GM23248 (cell line): ENCODE measurements at places on chromosomes 11 and 22. TPM values are rescaled to one million over a fixed set of nuclear protein-coding genes. Genes with fewer than 3 reads are reported as not detected.

DNA sequence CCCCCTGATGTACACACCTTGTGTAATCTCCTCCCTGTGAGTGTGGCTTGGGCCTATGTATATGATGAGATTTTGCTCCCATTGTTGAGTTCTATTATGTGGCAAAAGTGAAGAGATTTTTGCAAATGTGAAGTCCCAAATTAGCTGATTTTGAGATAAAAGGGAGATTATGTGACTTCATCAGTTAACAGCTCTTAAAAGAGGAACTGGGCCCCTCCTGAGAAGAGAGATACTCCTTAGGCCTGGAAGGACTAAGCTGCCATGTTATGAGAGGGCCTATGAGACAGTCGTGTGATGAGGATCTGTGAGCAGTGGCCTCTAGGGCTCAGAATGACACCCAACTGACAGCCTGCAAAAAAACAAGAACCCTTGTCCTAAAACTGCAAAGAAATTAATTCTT is 93.4 kb downstream of the OR5AK2 start:
- DNase-seq: no peak
- no peak overlapping the region for H3K27ac ChIP-seq
- peaks cover 9% of the 10 kb centered on the region; the same call in 1 of the 2 replicates for H3K27me3 ChIP-seq
- H3K36me3 ChIP-seq: no peaks in the 10 kb centered on the region
- H3K4me1 ChIP-seq: peaks cover 6% of the 10 kb centered on the region; the same call in 1 of the 2 replicates

The C11orf16 gene
- not detected in 2 replicates for total RNA-seq

The OVOL1 gene
- total RNA-seq: not detected in 2 replicates

DNA sequence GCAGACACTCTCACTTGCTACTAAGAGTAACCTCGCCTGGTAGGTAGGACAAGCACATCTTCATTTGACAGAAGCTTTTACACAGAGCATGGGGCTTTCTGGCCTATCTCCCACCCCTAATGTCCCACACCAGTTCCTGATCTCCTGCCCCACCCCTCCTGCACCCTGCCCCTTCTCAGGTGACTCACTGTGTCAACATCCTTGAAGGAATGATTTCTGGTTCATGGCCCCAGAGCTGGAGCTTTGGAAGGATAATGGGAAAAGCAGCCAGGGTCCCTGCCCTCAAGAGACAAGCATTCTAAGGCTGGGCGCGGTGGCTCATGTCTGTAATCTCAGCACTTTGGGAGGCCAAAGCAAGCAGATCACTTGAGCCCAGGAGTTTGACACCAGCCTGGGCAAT is 47.2 kb downstream of the LRFN4 start:
- no peak overlapping the region for H3K4me3 ChIP-seq
- no peak for DNase-seq
- H3K27me3 ChIP-seq: no peaks in the 10 kb centered on the region
- H3K36me3 ChIP-seq: no peaks in the 10 kb centered on the region

- H3K4me1 ChIP-seq: no peaks in the 10 kb centered on the region
- no peaks in the 10 kb centered on the region for H3K27me3 ChIP-seq
- H3K27ac ChIP-seq: no peak overlapping the region
- H3K36me3 ChIP-seq: no peaks in the 10 kb centered on the region
- no peak for DNase-seq
- H3K4me3 ChIP-seq: no peak overlapping the region
These were observed 35.0 kb upstream of the SLC25A1 start for GRCh38 chr22:19213442-19214077.

- H3K27me3 ChIP-seq: no peaks in the 10 kb centered on the region
- no peaks in the 10 kb centered on the region for H3K36me3 ChIP-seq
- H3K27ac ChIP-seq: no peak overlapping the region
- peaks cover 17% of the 10 kb centered on the region for H3K4me1 ChIP-seq
- H3K4me3 ChIP-seq: no peak overlapping the region
These were observed 274.7 kb downstream of the CASP12 start for GRCh38 chr11:104623518-104623917.

The MIOX gene
- total RNA-seq: not detected in 2 replicates

- H3K4me1 ChIP-seq: no peaks in the 10 kb centered on the region
- H3K36me3 ChIP-seq: no peaks in the 10 kb centered on the region
- H3K4me3 ChIP-seq: peak overlapping the region; percentile 78
- H3K27ac ChIP-seq: no peak overlapping the region
- no peaks in the 10 kb centered on the region for H3K27me3 ChIP-seq
These were observed 92.7 kb downstream of the RRM1 start for GRCh38 chr11:4187055-4187988.

The CDC42EP2 gene
- total RNA-seq: 32.1 and 32.6 TPM in 2 replicates

The CREB3L1 gene
- 29.6 and 37.7 TPM in 2 replicates for total RNA-seq

- H3K4me3 ChIP-seq: no peak overlapping the region
- no peaks in the 10 kb centered on the region for H3K36me3 ChIP-seq
- H3K4me1 ChIP-seq: no peaks in the 10 kb centered on the region
- H3K27me3 ChIP-seq: no peaks in the 10 kb centered on the region
- DNase-seq: no peak
These were observed 105.4 kb downstream of the CACNA1I start for GRCh38 chr22:39675947-39676346.

DNA sequence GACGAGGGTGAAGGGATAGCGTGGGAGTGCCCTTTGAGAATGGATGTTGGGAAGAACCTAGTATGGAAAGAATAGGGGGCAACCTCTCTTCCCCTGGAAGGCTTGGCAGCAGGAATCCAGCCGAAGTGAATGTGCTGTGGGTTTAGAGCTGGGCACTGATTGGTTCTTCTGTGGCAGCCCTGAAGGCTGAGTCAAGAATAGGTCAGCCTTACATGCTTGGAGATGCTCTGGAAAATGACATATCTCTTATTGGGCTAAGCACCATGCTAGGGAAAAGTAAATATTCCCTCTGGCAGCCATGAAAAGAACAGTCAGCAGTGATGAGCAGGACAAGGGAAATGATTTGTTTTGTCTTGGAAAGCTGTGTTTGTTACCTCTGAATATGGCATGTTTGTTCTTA is 149.5 kb downstream of the COMMD9 start:
- H3K4me3 ChIP-seq: no peak overlapping the region
- no peak overlapping the region for H3K27ac ChIP-seq
- no peaks in the 10 kb centered on the region for H3K27me3 ChIP-seq
- no peak for DNase-seq
- no peaks in the 10 kb centered on the region for H3K4me1 ChIP-seq

The PACSIN3 gene
- 13.6 and 17.5 TPM in 2 replicates for total RNA-seq

DNA sequence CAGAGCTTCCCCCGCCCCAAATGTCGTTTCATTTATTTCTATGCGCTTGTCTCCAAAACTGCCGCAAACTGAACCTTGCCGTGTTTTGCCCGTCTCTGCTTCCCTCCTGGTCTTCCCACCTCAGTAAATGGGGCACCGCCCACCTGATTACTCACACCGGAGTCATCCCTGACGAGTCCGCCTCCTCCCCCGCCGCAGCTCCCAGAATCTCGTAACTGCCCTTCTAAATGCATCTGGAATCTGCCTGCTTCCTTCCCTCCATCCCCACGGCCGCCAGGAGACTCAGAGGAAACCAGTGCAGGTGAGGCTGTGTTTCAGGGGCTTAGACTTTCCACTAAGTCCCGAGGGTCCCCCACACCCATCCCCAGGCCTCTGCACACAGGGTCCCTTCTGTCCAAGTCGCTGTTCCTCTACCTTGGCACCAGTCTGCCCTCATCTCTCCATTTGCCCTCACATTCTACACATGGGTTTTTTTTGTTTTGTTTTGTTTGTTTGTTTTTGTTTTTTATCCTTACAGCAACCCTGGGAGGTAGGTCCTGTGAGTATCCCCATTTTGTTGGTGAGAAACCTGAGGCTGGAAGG is 62.6 kb upstream of the PHF21B start:
- H3K27ac ChIP-seq: no peak overlapping the region
- H3K4me3 ChIP-seq: peak overlapping the region; percentile 10; the same call in 1 of the 2 replicates
- DNase-seq: peak; percentile 93
- H3K36me3 ChIP-seq: no peaks in the 10 kb centered on the region

DNA sequence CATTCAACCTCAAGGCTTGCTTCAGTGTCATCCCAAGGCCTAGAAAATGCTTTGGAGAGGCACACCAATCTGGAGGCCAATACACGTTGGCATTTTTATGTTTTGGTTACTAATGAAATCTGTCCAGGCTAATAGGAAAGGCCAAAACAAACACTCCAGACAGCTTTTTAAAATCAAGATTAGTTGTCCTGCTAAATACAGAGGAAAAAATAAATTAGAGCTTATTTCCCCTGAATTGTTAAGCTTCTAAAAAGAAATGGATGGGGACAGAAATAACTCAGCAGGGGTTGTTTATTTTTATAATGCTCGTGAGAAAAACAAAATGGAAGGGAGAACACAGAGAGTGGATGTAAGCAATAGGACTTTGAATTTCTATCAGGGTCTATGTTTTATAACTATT is 438.5 kb upstream of the LRRC4C start:
- H3K27ac ChIP-seq: no peak overlapping the region
- no peak for DNase-seq
- H3K36me3 ChIP-seq: no peaks in the 10 kb centered on the region
- H3K4me1 ChIP-seq: no peaks in the 10 kb centered on the region
- H3K4me3 ChIP-seq: no peak overlapping the region

The KCNC1 gene
- not detected in 2 replicates for total RNA-seq

- peak; percentile 68 for DNase-seq
- H3K4me1 ChIP-seq: no peaks in the 10 kb centered on the region; the same call in 1 of the 2 replicates
- no peak overlapping the region for H3K4me3 ChIP-seq
These were observed 110.5 kb downstream of the ATG16L2 start for GRCh38 chr11:72924568-72925190.

The KRTAP5-2 gene
- total RNA-seq: not detected in 2 replicates

The RFPL1 gene
- total RNA-seq: not detected in 2 replicates

DNA sequence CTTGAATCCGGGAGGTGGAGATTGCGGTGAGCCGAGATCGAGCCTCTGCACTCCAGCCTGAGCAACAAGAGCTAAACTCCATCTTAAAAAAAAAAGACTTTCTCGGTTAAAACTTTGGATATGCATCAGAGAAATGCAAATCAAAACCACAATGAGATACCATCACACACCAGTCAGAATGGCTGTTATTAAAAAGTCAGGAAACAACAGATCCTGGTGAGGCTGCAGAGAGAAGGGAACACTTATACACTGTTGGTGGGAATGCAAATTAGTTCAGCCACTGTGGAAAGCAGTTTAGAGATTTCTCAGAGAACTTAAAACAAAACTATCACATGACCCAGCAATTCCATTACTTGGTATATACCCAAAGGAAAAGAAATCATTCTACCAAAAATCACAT is 619.4 kb upstream of the KIRREL3 start:
- no peak overlapping the region for H3K4me3 ChIP-seq
- H3K27me3 ChIP-seq: no peaks in the 10 kb centered on the region
- no peak overlapping the region for H3K27ac ChIP-seq
- no peak for DNase-seq

The OR8D4 gene
- not detected in 2 replicates for total RNA-seq

GRCh38 chr11:100672498-100673033 is 14.5 kb upstream of the ARHGAP42 start:
- H3K27me3 ChIP-seq: no peaks in the 10 kb centered on the region
- no peak for DNase-seq

The ANKRD49 gene
- 18.6 and 37.2 TPM in 2 replicates for total RNA-seq

The CCDC116 gene
- total RNA-seq: 0.54 TPM in 1 of 2 replicates, not detected in the other

DNA sequence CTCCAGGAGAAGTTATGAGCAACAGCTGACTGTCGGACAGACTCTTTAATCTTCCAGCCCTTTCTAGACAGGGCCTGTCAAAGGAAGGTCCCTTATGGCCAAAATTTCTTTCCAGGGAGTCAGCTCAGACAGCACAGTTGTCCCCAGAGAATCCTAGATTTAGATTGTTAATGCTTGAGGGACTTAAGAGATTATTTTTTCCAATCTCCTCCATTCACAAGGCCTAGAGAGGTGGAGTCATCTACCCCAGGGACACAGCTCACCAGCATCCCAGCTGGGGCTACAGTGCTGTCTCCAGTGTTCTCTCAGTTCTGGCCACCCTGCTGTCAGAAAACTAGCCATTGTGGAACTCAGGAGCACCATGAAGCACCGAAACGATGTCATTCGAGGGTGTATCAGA is 7.8 kb downstream of the DSCAML1 start:
- H3K27me3 ChIP-seq: peaks cover 14% of the 10 kb centered on the region; the same call in 1 of the 2 replicates
- H3K4me3 ChIP-seq: no peak overlapping the region
- no peak overlapping the region for H3K27ac ChIP-seq

DNA sequence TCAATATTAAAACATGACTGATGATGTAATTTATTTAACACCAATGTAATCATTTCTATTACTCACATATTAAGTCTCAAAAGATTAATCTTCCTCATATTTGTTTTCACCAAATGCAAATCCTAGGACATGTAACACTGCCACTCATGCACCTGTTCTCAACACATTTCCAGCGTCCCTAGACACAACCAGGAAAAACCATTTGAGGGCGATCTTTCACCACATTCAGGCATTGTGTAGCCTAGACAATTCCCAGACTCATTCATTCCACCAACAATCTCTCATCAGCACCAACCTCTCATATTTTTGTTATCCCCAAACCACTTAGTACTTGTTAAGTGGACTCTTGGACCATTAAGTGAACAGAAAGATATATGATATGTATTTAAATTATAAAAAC is 66.1 kb downstream of the SLC36A4 start:
- no peaks in the 10 kb centered on the region for H3K36me3 ChIP-seq
- no peak overlapping the region for H3K4me3 ChIP-seq
- H3K4me1 ChIP-seq: 0 out of 2 replicates have a peak, but pooled peaks cover 3% of the 10 kb centered on the region
- H3K27me3 ChIP-seq: peaks cover 8% of the 10 kb centered on the region; the same call in 1 of the 2 replicates
- H3K27ac ChIP-seq: no peak overlapping the region
- no peak for DNase-seq

The UPK3A gene
- total RNA-seq: not detected in 2 replicates

GRCh38 chr22:21857481-21857914 is 9.9 kb downstream of the MAPK1 start:
- no peak overlapping the region for H3K27ac ChIP-seq
- no peak overlapping the region for H3K4me3 ChIP-seq
- H3K4me1 ChIP-seq: peaks cover 9% of the 10 kb centered on the region; the same call in 1 of the 2 replicates
- no peaks in the 10 kb centered on the region for H3K36me3 ChIP-seq
- H3K27me3 ChIP-seq: no peaks in the 10 kb centered on the region

GRCh38 chr22:40605761-40606160 is 30.8 kb downstream of the MRTFA start:
- peaks cover 55% of the 10 kb centered on the region for H3K4me1 ChIP-seq
- H3K36me3 ChIP-seq: no peaks in the 10 kb centered on the region
- DNase-seq: peak; percentile 29
- H3K4me3 ChIP-seq: no peak overlapping the region

GRCh38 chr22:25199731-25200520 is at the start of gene CRYBB3:
CRYBB3 (plus strand) TSS chr22:25199858; CDS start chr22:25201397, 1,539 bp downstream.
- no peak within 1 kb of the TSS for H3K27ac ChIP-seq
- H3K27me3 ChIP-seq: peaks cover 5% of the 10 kb centered on the region; the same call in 1 of the 2 replicates
- DNase-seq: no peak
- no peaks in the 10 kb centered on the region for H3K4me1 ChIP-seq
